Stimulated activated CD8-positive, alpha-beta memory T cell treated with anti-CD3 and anti-CD28 coated beads, Interleukin-7, amount 100 ng/mL, for 4 hours (primary cell): ENCODE measurements at places on chromosomes 2 and 18.

DNA sequence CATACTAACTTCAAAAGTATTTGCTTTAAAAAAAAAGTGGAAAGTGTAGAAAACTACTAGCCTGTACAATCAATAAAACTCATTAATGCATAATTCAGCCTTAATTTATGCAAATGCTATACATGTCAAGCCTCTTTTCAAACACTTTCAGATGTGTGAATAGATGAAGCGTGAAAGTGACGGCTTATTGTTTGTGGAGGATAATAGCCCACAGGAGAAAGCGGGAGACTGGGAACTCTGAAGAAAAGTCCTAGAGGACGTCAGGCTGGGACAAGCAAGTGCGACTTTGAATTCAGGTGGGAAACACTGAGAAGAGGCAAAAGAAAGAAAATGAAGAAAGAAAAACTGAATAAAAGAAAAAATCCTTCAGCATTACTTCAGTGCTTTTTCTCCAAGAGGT lies 108.5 kb downstream of the STK39 start:
- no peak for DNase-seq

DNA sequence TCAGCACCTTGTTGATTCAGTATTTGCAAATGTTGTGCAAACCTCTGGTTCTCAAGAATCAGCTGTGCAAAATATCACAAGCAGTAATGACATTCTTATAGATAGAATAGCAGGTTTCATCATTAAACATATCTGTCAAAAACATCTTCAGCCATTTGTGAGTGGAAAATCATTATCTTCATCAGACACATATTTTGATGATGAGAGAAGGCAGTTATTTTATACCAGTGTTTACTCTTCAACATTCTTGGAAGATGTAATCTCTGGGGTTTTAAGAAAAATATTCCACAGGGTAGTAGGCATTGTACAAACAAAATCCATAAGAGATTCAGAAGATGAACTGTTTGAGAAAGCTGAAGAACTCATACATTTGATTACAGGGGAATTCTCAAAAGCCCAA lies 64.3 kb downstream of the FSIP2 start:
- DNase-seq, result no peak

GRCh38 chr2:224951723-224952481 lies 90.4 kb downstream of the DOCK10 start:
- no peak for DNase-seq

DNA sequence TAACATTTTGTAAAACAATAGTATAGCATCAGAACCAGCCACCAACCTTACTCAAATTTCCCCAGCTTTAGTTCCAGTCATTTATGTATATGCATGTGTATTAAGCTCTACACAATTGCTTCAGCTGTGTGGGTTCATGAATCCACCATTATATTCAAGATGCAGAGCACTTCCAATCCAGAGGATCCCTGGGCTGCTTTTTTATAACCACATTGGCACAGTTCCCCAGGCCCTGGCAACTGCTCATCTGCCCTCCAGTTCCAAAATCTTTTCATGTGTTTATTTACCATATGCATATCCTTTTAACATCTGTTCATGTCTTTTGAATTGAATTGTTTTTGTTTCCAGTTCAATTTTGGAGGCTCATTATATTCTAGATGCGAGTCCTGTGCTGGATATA lies 482.9 kb upstream of the HS6ST1 start:
- DNase-seq, result no peak

DNA sequence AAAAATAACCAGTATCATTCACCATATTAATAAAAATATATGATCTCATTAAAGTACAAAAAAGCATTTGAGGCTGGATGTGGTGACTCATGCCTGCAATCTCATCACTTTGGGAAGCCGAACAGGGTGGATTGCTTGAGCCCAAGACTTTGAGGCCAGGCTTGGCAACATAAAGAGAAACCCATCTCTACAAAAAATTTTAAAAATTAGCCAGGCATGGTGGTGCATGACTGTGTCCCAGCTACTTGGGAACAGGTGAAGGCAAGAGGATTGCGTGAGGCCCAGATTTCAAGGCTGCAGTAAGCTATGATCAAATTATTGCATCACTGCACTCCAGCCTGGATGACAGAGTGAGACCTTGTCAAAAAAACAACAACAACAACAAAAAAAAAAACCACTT lies 75.9 kb downstream of the RAD51AP2 start:
- no peak for DNase-seq

DNA sequence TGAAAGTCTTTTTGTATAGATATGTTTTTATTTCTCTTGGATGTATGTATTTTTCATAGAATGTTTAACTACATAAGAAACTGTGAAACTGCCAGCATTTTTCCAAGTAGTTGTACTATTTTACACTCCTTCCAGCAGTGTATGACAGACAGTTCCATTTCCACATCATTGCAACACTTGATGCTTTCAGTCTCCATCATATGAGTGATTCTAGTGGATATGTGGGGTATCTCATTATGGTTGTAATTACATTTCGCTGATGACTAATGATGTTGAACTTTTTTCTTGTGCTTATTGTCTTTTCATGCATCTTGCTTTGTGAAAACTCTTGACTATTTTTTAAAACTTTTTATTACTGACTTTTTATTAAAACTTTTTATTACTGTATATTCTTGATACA lies 101.4 kb downstream of the ARHGAP28 start:
- DNase-seq, result no peak

DNA sequence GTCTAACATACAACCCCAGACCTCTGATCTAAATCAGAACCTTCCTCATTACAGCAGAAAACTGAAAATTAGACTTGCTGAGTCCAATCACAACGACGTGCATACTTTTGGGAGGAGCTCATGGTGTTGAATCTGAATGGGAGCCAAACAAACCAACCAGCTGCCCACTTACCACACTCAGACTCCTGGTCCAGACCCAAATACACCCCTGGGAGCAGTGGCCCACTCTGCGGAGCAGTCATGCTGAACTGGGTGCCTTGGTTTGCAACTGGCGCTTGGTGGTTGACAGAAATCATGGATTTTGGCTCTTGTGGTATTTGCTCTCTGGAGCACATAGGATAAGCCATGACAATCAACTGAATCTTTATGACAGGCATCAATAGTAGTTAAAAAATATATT lies 253.6 kb upstream of the TNP1 start:
- no peak for DNase-seq

DNA sequence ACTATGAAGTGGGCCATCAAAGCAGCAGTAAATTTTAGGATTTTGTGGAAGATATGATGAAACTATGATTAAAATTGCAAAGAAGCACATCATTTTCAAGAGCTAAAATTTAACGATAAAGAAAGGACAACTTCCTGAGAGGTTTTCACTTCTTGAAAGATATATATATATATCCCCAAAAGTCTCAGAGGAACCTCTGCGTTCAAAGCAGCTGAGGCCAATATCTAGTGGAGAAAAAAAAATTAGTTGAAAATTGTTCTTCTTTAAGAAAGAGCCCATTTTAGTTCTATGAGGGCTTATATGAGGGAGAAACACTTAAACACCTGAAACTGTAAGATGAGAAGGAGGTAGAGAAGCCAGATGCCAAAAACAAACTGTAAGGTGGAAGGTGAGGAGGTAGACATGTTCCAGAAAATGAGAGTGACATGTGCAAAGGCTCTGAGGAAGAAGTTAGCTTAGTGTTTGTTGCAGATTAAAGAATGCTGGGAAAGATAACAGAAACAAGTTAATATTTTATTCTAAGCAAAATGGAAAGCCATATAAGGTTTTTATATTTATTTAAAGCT lies 72.9 kb upstream of the VRK2 start:
- no peak for DNase-seq

- DNase-seq, result no peak
Observed at GRCh38 chr18:24928301-24928878, 423.6 kb downstream of the ZNF521 start.

DNA sequence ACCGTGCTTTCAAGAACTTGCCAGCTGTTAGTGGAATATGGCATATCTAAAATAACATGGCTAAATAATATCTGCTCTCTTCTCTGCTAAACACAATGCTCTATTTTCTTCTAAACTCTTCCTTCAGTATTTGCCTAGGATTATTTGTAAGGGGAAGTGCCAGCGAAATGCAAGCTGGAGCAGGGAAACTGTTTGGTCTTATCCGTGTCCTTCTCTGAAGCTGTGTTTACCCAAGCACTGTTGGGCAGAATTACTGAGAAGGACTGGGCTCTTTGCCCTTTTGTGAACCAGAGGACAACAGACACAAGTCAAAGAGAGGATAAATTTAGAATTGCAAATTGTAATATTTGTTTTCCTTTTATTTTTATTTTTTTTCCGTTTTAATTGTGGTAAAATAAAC lies 23.6 kb downstream of the CPO start:
- DNase-seq, result no peak

DNA sequence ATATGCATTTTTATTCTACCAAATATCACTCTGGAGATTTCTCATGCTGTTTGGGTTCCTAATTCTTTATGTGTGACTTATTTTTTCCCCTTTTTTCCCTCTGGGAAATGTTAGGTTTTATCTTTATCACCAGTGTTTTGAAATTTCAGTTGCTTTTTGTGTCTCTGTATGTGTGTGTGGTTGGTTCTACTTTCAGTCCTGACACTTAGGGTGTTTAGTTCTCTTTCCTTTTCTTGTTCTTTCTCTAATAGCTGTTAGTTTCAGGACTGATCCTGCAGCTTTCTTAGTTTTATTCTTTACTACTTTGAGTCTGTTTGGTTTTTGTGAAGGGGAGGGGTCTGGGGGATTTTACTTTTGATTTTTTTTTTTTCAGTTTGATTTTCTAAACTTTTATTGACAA lies 23.1 kb downstream of the PPM1B start:
- no peak for DNase-seq

DNA sequence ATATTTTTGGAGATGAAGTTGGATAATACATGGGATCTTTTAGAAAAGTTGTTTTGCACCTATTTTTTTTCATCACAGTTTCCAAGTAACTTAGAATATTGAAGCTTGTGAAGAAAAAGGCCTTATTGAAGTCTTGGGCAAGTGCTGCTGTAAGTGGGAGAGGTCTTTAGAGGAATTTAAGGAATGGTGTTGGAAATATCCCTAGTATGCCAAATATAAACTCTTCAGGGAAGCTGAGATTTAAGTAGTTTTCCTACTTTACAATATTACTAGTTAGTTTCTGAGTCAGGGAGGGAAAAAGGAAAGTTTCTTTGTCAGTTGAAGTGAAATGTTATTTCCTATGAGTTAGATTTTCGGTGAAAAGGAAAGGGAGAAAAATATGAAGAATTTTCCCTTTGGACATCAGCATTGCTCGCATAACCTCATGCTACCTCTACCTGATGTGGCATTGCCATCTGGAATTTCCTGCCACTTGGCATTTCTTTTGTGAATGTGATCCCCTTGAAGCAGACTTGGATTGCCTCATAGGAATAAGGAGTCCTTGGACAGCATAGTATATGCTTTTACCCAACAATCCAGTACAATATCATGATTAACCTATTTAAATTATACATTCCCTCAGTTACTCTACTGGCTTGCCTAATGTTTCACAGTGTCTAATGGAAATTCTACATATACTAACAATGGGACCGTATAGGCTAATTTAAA lies 12.1 kb downstream of the PLEKHH2 start:
- no peak for DNase-seq

DNA sequence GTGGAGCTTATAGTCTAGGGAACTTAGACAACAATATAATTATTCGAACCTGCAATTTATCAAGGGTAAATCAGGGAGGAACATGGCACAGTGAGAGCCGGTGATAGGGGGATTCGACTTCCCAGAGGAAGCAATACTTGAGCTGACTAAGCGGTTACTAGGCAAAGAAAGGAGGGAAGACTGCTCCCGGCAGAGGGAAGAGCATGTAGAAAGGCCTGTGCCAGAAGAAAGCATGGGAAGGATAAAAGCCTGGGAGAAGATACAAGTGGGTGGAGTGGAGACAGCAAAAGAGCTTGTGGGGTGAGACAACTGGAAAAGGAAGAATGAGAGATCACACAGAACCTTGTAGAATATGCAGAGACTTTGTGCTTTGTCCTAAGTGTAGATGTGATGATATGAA lies 93.3 kb downstream of the MARCHF4 start:
- no peak for DNase-seq

GRCh38 chr2:37679072-37679695 lies 7.7 kb upstream of the CDC42EP3 start:
- DNase-seq, result no peak

DNA sequence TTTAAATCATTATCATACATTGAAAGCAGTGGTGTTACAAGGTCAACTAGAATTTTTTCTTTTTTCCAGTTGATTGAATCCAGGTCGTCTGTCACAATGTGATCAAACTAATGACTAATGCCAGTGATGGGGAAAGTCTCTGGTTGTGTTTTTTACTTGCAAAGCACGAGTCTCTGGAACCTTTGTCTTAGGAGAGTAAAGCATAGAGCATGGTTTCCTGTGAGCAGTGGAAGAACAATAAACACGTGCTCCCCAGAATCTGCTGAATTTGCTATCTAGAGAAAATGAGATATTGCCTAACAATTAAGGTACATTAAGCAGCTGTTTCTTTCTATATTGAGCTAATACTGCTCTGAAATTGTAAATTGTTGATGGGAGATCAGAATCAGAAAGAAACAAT lies 1332.4 kb upstream of the TMEFF2 start:
- DNase-seq, result no peak

GRCh38 chr18:2914185-2914880 lies 67.5 kb downstream of the EMILIN2 start:
- no peak for DNase-seq

DNA sequence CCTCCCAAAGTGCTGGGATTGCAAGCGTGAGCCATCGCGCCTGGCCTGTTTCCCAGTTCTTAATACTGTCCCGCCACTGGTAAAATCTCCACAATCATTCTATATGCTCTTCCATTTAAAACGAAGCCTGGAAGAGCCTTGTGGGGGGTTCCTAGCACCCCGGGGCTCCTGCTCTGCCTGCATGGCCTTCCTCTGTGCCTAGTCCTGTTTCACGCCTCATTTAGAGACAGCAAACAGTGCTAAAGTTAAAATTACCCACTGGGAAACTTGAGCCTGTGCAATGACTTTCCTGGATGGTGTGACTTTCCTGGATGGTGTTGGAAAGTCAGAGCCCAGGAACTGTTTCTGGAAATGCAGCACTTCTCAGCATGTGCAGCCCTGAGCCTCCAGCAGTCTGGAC lies 55.0 kb downstream of the INPP5D start:
- DNase-seq, result no peak

GRCh38 chr2:3968736-3969135 lies 265.4 kb downstream of the DCDC2C start:
- DNase-seq, result no peak

DNA sequence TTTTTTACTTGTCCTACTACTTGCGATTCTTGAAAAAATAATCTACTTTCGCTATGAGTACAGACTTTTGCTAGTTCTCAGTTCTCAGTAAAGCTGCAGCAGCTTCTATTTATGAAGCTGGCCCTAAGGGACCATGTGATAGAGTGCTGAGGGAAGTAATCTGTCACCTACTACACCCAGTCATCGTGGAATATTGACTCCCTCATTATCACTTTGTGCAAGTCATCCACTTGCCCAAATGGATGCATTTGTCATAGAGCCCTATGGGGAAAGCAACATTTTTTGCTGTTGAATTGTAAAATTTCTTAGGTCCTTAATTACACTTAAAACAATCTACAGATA lies 1919.8 kb downstream of the SUCLG1 start:
- no peak for DNase-seq

- DNase-seq, result no peak
Observed at GRCh38 chr2:202718614-202719013, 83.8 kb downstream of the FAM117B start.
